Brain (organoid and tissue), 16 donors: ENCODE measurements at places on chromosomes 7 and 10. TPM values are rescaled to one million over a fixed set of nuclear protein-coding genes. Genes with fewer than 3 reads are reported as not detected.

DNA sequence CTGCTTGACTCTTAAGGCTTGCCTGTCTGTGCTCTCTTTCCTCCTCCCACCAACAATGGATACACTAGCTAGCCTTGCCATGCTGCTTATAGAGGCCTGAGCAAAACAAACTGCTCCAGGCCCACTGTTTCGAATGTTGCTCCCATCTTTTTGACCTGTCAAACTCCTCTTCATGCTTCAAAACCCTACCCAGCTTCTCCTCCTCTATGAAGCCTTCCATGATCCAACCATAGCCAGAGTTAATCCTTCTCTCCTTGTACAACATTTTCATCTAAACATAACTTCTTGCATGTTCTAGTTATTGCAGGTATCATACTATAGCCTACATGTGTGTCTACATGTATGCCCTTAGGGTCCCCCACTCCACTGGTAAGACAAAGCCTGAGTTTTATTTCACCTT, 426.7 kb upstream of the MGMT start:
- no peak for DNase-seq

- DNase-seq: no peak
Observed at GRCh38 chr7:134854816-134855215, 75.4 kb downstream of the CALD1 start.

GRCh38 chr7:139914306-139915267, 85.5 kb downstream of the TBXAS1 start:
- DNase-seq: no peak

- DNase-seq: no peak
Observed at GRCh38 chr7:66237906-66238772, 33.0 kb downstream of the TPST1 start.

DNA sequence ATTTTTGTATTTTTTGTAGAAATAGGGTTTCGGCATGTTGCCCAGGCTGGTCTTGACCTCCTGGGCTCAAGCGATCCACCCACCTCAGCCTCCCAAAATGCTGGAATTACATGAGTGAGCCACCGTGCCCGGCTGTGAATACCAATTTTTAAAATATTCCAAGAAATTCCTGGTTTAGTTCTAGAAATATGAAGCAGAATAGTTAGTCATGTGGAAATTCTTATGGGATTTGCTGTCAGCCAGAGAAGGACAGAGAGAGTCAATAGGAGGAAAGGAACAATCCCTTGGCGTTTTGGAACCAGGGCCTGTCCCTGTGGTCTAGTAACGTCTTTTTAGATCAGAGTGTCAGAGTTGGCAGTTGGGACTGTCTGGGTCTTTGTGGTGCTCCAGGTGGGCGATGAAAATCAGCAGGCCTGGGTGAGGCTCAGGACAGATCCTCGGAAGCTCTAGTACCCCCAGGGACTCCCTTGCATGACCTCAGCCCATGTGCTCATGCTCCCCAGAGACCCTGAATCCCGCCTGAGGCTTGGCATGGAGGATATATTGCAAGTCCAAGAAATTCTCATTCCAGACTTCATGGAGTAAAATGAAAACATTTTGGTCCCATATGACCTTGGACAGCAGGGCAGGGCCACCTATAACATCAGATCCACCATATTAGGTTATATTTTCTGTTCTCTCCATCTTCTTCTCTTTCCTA, 7.8 kb downstream of the NODAL start:
- no peak for DNase-seq

- peak; percentile 56 for DNase-seq
Observed at GRCh38 chr10:70458329-70459060, 17.0 kb upstream of the NODAL start.

DNA sequence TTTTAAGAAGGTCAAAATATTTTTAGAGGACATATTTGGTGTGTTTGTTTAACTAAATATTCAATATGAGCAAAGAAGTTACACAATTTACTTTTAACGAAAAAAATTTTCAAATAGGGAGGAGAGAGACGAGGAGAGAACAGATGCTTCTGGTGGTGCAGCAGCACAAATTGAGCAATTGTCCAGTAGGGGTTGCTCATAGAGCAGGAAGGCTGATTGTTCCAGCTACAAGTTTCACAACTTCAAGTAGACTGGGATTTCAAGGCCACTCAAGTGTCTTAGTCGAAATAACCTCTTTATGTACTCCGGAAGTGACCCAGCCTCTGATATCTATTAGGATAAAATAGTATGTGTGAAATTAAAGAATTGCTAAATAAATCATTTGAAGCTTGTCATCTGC, 197.9 kb downstream of the HDAC9 start:
- no peak for DNase-seq

DNA sequence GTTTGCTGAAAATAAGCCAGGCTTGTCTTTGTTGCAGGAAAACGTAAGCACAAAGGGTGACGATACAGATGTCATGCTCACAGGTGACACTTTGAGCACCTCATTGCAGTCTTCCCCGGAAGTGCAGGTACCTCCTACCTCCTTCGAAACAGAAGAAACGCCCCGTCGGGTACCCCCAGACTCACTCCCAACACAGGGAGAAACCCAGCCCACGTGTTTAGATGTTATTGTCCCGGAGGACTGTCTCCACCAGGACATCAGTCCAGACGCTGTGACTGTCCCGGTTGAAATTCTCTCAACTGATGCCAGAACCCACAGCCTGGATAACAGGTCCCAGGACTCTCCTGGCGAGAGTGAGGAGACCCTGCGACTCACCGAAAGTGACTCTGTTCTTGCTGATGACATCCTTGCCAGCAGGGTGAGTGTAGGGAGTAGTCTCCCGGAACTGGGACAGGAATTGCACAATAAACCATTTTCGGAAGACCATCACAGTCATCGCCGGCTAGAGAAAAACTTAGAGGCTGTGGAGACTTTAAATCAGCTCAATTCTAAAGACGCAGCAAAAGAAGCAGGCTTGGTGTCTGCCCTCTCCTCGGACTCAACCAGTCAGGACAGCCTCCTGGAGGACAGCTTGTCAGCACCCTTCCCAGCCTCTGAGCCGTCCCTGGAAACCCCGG, 18.3 kb upstream of the BHLHA15 start:
- no peak for DNase-seq

The ANXA8L1 gene
- not detected for polyA plus RNA-seq

GRCh38 chr10:90162271-90162853, 461.0 kb downstream of the KIF20B start:
- no peak for DNase-seq

The OR2A7 gene
- 0.70 TPM for polyA plus RNA-seq

- no peak for DNase-seq
Observed at GRCh38 chr10:120019568-120019967, 127.0 kb downstream of the SEC23IP start.
